Colonic mucosa (tissue), 4 donors: ENCODE measurements at places on chromosomes 7 and 10. TPM values are rescaled to one million over a fixed set of nuclear protein-coding genes. Genes with fewer than 3 reads are reported as not detected.

DNA sequence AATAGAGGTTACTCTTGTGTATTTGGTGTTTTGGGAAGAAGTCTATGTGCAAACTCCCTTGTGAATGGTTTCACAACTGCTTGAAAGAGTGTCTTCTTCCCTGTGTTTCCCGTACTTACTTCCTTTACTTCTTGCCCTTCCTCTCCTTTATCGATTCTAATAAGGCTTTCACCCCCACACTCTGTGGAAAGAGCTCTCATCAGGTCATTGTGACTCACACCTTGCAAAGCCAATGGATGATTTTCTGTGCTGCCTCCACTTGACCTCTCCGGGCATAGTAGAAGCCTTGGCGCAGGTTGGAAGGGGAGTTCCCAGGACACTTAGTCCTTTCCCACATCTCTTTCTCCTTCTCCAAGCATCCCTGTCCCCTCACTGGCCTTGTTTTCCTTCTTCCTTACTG, 6.2 kb upstream of the TSPAN15 start:
- no peak for DNase-seq
- H3K4me3 ChIP-seq, result no peak overlapping the region
- no peak overlapping the region for H3K27ac ChIP-seq

DNA sequence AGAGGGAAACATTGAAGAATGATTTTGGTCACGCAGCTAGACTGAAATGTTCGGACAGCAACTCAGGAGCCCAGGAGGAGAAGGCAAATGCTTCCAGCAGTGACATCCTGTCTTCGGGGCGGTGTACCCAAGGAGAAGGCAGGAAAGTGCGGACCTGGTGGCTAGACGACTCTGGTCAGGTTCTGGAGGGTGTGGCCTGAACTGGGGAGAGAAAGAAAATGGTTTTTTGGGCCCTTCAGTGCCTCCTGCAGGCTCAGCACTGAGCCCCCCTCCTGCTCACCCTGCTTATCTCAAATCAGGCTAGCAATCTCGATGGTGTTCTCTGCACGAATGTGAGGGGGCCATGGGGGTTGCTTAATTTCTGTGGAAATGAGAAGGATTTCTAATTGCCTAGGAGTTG, 26.7 kb upstream of the TARP start:
- DNase-seq, result no peak
- H3K36me3 ChIP-seq, result no peaks in the 10 kb centered on the region

DNA sequence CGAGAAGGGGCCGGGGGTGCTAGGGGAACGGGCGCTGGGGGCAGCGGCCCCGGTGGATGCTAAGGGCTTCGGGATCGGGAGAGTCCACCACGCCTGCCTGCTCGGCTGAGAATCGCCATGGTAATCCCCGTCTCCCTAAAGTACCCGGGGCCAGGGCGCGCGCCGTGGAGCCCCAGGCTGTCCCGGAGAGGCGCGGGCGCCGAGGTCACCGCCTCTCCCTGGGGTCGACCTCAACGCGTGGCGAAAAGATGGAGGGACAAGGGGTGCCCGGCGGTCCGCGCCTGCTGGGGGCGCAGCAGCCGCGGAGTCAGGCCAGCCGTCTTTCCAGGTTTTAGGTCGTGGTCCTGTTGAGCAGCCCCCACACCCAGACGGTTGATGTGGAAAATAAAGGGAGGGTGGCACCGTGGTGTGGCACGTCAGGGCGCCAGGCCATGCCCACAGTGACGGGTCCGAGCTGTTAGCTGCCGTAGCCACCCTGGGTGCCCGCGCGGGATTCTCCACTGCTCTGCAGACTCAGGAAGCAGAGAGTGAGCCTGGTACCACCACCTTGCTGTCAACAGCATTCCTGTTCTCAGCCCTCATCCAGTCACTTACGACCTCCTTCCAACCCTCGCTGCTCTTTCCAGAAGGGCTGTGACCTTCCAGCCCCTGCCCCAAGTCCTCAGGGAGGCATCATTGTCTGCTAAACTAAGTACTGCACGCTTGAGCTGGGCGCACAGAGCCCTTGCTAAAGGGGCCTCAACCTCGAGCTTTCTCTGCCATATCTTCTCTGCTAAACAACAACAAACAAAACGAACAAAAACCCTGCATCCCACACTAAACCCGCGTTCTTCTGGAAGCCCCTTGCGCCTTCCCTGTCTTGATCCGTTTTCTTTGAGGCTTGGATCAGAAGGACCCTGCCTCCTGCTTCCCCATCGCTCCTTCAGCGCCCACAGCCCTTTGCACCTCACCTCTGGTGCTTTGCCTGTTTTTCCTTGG, 666 bp downstream of the SMKR1 start:
- H3K4me3 ChIP-seq, result peak overlapping the region; percentile 46
- H3K27ac ChIP-seq, result no peak overlapping the region
- DNase-seq, result no peak
- no peaks in the 10 kb centered on the region for H3K4me1 ChIP-seq
- H3K27me3 ChIP-seq, result peaks cover 5% of the 10 kb centered on the region
- H3K36me3 ChIP-seq, result no peaks in the 10 kb centered on the region

The RPEL1 gene
- total RNA-seq, result not detected

DNA sequence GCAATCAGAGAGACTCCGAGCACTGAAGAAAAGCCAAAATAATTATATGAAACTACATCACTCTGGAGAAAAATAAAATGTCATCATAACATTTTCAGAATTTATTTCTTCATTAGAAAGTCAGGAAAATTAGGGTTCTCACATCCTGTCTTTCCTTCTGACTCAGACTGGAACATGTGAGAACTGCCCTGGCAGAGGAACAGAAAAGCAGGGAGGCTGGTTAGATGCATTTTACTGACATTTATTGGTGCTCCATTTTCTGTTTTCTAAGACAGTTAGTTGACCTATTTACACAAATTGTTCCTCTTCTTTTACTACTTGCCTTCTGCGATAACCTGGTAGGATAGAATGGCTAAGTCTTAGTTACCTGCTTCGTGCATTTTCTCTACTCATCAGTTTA, 58.6 kb upstream of the ANK3 start:
- no peaks in the 10 kb centered on the region for H3K36me3 ChIP-seq
- no peak for DNase-seq
- H3K27ac ChIP-seq, result no peak overlapping the region
- H3K4me1 ChIP-seq, result no peaks in the 10 kb centered on the region
- H3K27me3 ChIP-seq, result no peaks in the 10 kb centered on the region

DNA sequence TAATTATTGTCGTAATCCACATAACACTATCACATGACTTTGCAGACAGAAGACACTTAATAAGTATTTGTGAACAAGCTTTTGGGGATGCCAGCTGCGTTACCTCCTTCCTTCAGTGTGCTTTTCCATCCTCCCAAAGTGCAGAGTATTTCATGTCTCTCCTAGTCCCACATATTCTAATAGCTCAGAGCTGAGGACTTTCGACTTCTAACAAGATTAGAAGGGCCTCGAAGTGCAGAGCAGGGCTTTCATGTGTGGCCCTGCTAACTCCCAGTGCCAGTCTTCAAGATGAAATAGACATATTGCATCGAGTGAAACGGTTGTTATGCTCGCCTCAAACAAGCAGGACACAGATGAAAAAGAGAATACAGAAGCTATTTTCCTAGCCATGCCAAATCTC, 125.7 kb upstream of the RNF32 start:
- H3K4me3 ChIP-seq, result no peak overlapping the region
- no peak overlapping the region for H3K27ac ChIP-seq
- no peaks in the 10 kb centered on the region for H3K27me3 ChIP-seq
- no peaks in the 10 kb centered on the region for H3K4me1 ChIP-seq

The PPP1R17 gene
- not detected for total RNA-seq

- H3K27me3 ChIP-seq, result no peaks in the 10 kb centered on the region
- no peak overlapping the region for H3K27ac ChIP-seq
- no peaks in the 10 kb centered on the region for H3K4me1 ChIP-seq
- DNase-seq, result no peak
- H3K36me3 ChIP-seq, result no peaks in the 10 kb centered on the region
Measured at GRCh38 chr7:112089551-112089950, 116.6 kb downstream of the DOCK4 start.

The JAKMIP3 gene
- total RNA-seq, result 0.27 TPM

The SMARCD3 gene
- total RNA-seq, result 6.7 TPM

GRCh38 chr7:391961-392524, 102.1 kb downstream of the FOXL3 start:
- H3K27me3 ChIP-seq, result no peaks in the 10 kb centered on the region
- no peak overlapping the region for H3K4me3 ChIP-seq
- H3K27ac ChIP-seq, result no peak overlapping the region
- DNase-seq, result peak; percentile 7
- H3K36me3 ChIP-seq, result no peaks in the 10 kb centered on the region

DNA sequence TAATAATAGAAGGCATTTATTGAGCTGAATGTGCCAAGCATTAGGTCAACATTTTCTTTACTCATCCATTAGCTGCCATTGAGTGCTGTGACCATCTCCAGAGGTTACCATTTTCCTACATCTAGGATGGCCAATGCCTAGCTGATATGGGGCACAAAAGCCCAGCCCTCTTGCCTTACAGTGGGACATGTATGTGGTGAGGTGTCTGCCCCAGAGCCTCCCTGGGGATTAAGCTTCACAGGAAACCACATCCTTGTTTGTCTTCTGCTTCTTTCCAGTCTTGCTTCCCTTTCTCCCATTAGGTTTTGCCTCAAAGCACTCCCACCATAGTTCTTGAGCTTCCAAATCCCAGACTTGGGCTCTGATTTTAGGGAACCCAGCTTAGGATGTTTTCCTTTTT, 258.7 kb downstream of the SORCS3 start:
- H3K27me3 ChIP-seq, result no peaks in the 10 kb centered on the region
- no peak for DNase-seq
- no peak overlapping the region for H3K4me3 ChIP-seq
- no peaks in the 10 kb centered on the region for H3K36me3 ChIP-seq
- no peaks in the 10 kb centered on the region for H3K4me1 ChIP-seq

The FGFBP3 gene
- total RNA-seq, result 1.1 TPM
